ENCODE measurements at places on chromosomes 2 and 18. TPM values are rescaled to one million over a fixed set of nuclear protein-coding genes. Genes with fewer than 3 reads are reported as not detected.

PSMG2 gene
- total RNA-seq: 58.0 TPM

IL36A gene
- 2.0 TPM for total RNA-seq

MFSD2B gene
- not detected for total RNA-seq

STAT4 gene
- 0.54 TPM for total RNA-seq

CRYGD gene
- total RNA-seq: not detected

ICA1L gene
- 8.9 TPM for total RNA-seq

SERPINB11 gene
- total RNA-seq: not detected

MC4R gene
- total RNA-seq: not detected

FNDC4 gene
- 7.3 TPM for total RNA-seq

TMEM247 gene
- not detected for total RNA-seq

CROCC2 gene
- 0.41 TPM for total RNA-seq

WNT6 gene
- total RNA-seq: not detected

Measured in fibroblast of the aortic adventitia (primary cell).